ENCODE measurements at places on chromosomes 4 and X.

- no peak for DNase-seq
Measured at GRCh38 chrX:404656-405055, 17.9 kb upstream of the PPP2R3B start.

DNA sequence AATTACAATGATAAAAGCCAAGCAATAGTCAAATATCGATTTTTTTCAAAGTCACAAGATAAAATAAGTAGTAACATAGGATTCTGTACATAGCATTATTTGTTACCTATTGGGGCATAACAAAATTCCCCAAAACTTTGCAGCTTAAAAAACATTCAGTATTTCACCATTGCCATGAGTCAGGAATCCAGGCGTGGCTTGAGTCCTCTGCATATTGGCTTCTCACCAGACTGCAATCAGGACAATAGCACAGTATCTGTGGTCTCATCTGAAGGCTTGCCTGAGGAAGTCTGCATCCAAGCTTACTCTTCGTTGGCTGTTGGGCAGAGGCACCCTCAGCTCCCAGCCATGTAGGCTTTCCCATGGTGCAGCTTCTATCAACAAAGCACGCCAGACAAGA lies 6.2 kb upstream of the CTBP1 start:
- DNase-seq, result no peak

GRCh38 chr4:89439533-89439932 lies 131.9 kb upstream of the GPRIN3 start:
- no peak for DNase-seq

GRCh38 chr4:154506253-154506652 lies 14.7 kb upstream of the DCHS2 start:
- peak; percentile 14 for DNase-seq

DNA sequence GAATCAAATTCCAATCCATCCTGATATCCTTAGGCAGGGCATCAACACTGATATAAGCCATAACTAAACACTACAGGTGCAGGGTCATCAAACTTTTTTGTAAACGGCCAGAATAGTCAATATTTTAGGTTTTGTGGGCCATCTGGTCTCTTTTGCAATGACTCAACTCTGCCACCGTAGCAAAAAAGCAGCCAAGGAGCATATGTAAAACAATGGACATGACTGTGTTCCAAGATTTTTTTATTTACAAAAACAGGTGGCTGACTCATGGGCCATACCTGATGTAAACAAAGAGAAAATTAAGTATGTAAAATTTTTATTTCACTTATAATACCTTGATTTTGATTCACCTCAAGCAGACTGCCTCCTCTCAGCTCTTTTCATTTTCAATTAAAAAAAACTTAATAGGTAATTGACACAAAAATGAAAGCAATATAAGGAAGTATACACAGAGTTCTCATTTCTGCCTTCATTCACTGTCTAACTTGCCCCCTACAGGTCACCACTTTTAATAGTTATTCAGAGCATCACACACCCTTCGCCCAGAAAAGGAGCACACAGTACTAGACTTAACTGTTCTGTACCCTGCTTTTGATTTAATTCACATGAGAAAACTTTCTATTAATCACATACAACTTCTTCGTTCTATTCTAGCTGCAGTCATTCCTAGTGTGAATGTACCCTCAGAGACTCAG lies 35.3 kb upstream of the GPM6B start:
- DNase-seq, result no peak

DNA sequence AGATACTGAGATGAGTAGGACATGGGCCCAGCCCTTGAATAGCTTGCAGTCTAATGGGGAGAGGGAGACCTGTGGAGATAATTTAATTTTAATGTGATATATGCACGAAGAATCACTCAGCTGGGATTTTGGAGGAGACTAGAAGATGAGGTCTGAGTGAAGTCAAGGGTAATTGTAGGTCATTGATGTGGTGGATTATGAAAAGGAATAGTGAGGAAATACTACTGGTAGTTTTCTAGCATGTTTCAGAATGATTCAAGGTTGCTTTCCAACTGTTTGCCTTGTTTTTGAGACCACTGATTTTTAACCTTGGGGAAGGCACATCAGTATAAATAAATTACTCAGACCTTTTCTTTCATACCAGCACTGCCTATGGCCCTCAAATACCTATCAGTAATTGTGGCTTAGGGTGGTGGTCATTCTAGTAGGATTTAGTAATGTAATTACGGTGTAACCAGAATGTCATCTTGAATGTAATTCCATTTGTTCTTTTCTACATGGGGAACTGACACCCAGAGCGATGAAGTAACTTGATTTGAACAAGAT lies 25.6 kb downstream of the PTTG2 start:
- no peak for DNase-seq

DNA sequence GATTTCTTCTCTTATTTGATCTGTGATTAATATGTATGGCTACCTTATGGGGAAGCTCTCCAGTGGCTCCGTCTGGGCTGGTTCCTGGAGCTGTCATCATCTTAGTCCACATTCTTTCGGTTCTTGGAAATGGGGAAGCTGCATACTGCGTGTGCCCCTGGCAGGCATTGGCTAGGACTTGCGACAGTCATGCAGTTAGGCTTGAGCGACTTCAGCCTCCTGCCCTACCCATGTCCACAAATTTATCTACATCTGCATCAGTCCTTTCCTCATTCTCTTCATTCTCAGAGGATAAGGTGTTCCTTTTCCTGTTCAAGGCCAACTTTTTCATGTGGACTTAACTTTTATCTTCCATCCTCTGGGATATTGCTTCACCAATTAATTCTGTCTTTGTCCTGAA lies 214.2 kb downstream of the RELL1 start:
- DNase-seq, result no peak

DNA sequence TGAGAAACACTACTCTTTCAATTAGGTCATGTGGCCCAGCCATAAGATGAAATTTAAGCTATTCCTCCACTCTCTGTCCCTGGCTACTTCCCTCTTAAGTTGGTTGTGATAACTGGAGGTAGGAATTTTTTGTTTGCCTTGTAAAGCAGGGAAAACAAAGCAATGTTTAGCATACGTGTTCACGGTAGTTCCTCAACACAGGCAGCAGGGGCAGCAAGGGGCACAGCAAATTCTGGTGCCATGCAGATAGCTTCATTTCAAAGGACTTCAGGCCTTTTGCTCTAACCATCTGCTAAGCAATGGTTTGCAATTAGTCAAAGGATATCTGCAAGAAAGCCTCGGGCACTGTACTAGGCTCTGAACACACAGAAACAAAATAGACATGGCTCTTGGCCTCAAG lies 330.2 kb downstream of the ZIC3 start:
- no peak for DNase-seq

GRCh38 chrX:9464435-9465371 lies at the start of gene TBL1X:
Gene TBL1X (plus strand): TSS chrX:9465058. CDS start chrX:9653587, 188,529 bp downstream.
- peak; percentile 3 for DNase-seq

- no peak for DNase-seq
Measured at GRCh38 chr4:8478801-8479744, 38.5 kb downstream of the TRMT44 start.

Data from NCI-H1930 (cell line).